ENCODE measurements at places on chromosomes 1 and 21. TPM values are rescaled to one million over a fixed set of nuclear protein-coding genes. Genes with fewer than 3 reads are reported as not detected.

DNA sequence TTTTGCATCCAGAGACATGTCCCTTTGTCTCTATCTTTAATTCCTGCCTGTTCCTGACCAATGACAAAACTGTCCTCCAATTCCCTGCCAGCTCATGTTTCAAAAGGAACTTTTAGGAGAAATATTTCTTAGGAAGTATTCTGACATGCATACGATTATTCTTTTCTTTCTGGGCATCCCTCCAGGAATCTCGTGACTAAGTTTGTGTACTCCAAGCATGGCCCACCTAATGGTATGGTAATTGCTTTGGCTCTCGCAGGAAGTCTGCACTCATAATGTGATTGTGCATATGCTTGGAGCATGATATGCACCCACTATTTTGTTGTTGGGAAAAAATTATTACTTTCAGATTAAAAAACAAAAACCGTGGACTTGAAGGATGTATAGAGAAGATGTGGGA, 256.4 kb downstream of the PRDM2 start:
- DNase-seq: no peak

GRCh38 chr1:19336543-19336942, 24.4 kb downstream of the SLC66A1 start:
- no peak for DNase-seq

GRCh38 chr1:179973198-179974110, 18.8 kb downstream of the CEP350 start:
- DNase-seq: no peak

GRCh38 chr1:10672343-10673050, 123.9 kb downstream of the CASZ1 start:
- DNase-seq: no peak

DNA sequence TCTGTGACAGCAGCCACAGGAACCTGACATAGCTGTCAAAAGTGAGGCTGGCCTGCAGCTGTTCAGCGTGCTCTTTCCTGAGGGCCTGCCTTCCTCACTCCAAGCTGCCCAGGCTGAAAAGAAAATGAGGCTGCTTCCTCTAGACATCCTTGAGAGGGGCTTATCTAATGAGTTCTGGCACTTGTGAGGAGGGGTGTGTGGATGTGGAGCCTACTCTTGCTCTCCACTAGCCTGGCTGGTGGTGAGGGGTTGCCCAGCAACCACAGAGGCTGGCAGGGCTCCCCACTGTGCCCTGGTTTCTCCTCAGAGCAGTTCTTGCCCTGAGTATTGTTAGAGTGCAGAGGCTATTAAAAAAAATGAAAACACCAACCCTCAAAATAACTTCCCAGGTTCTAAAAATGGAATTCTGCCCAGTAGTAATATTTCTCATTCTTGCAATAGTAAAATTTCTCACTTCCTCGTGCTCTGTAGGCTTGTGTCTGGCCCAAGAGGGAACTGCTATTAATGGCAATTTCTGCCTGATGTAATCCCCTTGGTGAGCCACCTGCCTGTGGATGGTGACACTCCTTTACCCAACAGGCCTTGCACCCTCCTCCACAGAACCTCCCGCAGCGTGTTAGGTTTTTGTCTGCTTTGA, 52.6 kb upstream of the EPS8L3 start:
- DNase-seq: no peak

GRCh38 chr1:40834968-40835545, 27.1 kb downstream of the CITED4 start:
- DNase-seq: no peak

DNA sequence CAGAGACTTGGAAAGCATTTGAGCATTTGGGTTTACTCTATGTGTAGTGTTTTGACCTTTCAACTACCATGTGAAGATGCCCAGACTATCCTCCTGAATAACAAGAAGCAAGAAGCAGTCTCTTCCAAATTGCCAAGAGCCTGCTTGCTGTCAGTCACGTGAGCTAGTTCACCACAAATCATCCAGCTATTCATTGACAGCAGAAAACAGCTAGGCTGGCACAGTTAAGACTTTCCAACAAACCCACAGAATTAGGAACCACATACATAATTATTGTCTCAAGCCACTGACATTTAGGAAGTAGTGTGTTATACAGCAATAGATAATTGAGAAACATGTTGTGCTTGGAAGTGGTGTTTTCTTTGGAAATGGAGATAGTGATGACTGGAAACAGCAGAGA, 1652.0 kb downstream of the NCAM2 start:
- no peak for DNase-seq

GRCh38 chr1:171310661-171311087, 3.3 kb upstream of the FMO4 start:
- no peak for DNase-seq

DNA sequence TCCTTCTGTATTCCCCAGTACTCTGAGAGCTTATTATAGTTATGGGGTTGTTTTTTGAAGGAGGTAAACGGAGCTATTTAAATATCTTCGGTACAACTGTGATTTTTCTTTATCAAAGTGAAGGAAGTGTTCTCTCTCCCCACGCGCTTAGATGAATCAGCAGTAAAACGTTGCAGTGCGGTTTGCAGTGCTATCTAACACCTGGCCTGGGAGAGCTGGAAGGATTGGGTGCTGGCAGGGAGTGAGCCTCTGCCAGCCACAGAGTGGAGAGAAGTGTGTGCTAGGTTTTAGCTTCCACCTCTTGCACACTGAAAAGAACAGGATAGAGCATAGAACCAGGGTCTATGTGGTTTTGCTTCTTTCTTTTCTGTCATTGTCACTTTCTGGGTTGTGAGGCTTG, 165.9 kb downstream of the SDCCAG8 start:
- DNase-seq: peak; percentile 41

GRCh38 chr1:21149855-21150432, 26.8 kb downstream of the EIF4G3 start:
- DNase-seq: no peak

Gene CXADR
- 0.28 TPM for total RNA-seq

Gene KIF2C
- 87.7 TPM for total RNA-seq

Gene KRTAP13-2
- not detected for total RNA-seq

Gene NPHS2
- total RNA-seq: not detected

Gene BATF3
- total RNA-seq: 13.2 TPM

Gene FOXD2
- total RNA-seq: 0.50 TPM

All from activated naive CD8-positive, alpha-beta T cell treated with anti-CD3 and anti-CD28 coated beads, Interleukin-2, amount 10 ng/mL, durations not matched to agents 7 days and 5 days (primary cell).